ENCODE measurements at places on chromosomes 6 and 20. TPM values are rescaled to one million over a fixed set of nuclear protein-coding genes. Genes with fewer than 3 reads are reported as not detected.

GRCh38 chr20:46027245-46027853, 1.7 kb upstream of the SLC12A5 start:
- H3K4me1 ChIP-seq: peaks cover 8% of the 10 kb centered on the region
- peaks cover 27% of the 10 kb centered on the region for H3K27me3 ChIP-seq
- H3K27ac ChIP-seq: no peak overlapping the region
- peak; percentile 67 for DNase-seq
- H3K4me3 ChIP-seq: no peak overlapping the region

DNA sequence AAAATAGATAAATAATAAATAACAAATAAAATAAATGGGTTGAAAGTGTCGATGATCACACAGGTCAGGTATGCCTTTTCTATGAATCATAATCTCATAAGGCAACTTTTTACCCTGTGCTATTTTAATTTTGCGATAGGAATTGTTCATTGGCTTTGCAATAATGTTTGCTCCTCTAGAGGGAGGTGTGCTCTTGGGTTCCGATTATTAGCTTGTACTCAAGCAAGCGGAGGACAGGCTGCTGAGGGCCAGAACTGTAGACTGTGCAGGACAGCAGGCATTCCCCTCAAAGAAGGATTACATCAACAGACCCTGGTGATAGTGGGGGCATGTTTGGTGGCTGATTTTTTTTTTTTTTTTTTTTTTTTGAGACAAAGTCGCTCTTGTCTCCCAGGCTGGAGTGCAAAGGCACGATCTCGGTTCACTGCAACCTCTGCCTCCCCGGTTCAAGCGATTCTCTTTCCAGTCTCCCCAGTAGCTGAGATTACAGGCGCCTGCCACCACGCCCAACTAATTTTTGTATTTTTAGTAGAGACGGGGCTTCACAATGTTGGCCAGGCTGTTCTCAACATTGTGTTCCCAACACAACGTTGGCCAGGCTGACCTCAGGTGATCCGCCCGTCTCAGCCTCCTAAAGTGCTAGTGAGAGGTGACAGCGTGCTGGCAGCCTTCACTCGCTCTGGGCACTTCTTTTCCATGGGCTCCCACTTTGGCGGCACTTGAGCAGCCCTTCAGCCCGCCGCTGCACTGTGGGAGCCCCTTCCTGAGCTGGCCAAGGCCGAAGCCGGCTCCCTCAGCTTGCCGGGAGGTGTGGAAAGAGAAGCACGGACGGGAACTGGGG, 35.6 kb downstream of the RIOK1 start:
- H3K4me3 ChIP-seq: no peak overlapping the region
- no peak for DNase-seq
- H3K27me3 ChIP-seq: no peaks in the 10 kb centered on the region
- H3K36me3 ChIP-seq: no peaks in the 10 kb centered on the region

DNA sequence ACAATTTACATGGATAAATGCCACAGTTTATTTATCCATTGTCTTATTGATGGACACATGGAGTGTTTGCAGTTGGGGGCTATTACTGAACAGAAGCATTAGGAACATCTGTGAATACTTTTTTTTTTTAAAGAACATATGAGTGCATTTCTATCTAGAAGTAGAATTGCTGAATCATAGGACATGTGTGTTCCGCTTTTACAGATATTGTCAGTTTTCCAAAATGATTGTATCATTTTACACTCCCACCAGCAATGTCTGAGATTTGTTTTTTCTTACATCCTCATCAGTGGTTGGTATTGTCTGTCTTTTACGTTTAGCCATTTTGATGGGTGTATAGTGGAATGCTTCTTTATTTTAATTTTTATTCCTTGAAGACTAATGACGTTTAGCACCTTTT, 42.0 kb upstream of the ASIP start:
- H3K27ac ChIP-seq: no peak overlapping the region
- H3K4me1 ChIP-seq: no peaks in the 10 kb centered on the region
- DNase-seq: no peak
- H3K27me3 ChIP-seq: peaks cover under 1% of the 10 kb centered on the region
- no peaks in the 10 kb centered on the region for H3K36me3 ChIP-seq
- H3K4me3 ChIP-seq: no peak overlapping the region

DNA sequence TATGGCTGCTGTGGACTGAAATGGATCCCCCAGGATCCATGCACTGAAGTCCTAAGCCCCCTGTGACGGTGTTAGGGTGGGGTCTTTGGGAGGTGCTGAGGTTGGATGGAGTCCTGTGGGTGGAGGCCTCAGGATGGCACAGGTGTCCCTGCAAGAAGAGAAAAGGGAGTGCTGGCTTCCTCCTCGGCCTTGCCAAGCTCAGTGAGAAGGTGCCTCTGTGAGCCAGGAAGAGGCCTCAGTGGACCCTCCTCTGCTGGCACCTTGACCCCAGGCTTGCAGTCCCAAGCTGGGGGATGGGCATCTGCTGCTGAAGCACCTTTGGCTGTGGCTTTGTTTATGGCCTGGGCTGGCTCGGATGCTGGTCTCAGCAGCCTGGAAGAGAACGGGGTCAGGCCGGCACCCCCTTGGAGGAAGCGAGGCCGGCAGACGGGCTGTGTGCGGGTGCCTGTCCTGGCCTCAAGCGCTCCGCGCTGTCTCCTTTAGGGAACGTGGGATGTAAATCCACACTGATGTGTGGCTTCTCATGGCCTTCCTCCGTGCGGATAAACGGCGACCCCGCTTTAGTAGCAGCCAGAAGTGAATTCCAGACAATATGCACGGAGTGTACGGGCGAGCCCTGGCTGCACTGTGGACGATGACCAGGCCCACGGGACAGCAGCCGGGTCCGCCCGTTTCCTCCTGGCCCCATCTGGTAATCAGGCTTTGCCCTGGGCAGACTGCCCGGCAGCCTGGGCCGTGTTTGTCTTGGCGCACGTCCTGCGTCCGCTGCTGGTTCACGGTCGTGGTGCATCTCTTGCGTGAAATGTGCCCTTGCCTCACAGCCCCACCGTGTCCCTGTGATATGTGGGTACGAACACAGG, 182.6 kb downstream of the ERMARD start:
- no peaks in the 10 kb centered on the region for H3K4me1 ChIP-seq
- no peak overlapping the region for H3K27ac ChIP-seq
- DNase-seq: no peak
- peaks cover 3% of the 10 kb centered on the region for H3K27me3 ChIP-seq
- no peak overlapping the region for H3K4me3 ChIP-seq

- H3K36me3 ChIP-seq: no peaks in the 10 kb centered on the region
- no peak for DNase-seq
- H3K4me1 ChIP-seq: peaks cover 6% of the 10 kb centered on the region
These were observed 13.1 kb downstream of the SDCBP2 start for GRCh38 chr20:1315804-1316203.

DDR1 gene
- 7.4 TPM for total RNA-seq

HDGFL1 gene
- not detected for total RNA-seq

MCHR2 gene
- not detected for total RNA-seq

NCOA7 gene
- total RNA-seq: 66.6 TPM

FAM83C gene
- total RNA-seq: not detected

TMEM200A gene
- 0.50 TPM for total RNA-seq

GSTA4 gene
- 0.55 TPM for total RNA-seq

FAM184A gene
- total RNA-seq: 0.20 TPM

DEFB124 gene
- total RNA-seq: not detected

HRH3 gene
- not detected for total RNA-seq

MUC21 gene
- not detected for total RNA-seq
